ENCODE measurements at places on chromosomes 12 and 14.

GRCh38 chr12:124939079-124939420 is 24.6 kb upstream of the UBC start:
- peak; percentile 91 for DNase-seq

DNA sequence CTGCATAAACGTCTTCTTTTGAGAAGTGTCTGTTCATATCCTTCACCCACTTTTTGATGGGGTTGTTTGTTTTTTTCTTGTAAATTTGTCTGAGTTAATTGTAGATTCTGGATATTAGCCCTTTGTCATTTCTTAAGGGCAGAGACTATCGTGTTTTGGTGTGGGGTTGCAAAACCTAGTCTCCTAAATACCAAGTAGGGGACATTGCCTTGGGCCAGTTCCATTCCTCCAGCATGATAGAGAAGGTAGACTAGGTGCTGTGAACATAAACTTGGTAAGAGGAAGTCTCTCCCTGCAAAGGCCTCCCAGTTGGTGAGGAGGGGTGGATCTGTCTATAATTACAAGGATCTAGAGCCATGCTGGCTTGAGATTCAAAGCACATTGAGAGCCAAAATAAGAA is 390.7 kb downstream of the VRK1 start:
- DNase-seq, result no peak

GRCh38 chr12:52279422-52280318 is 5.2 kb downstream of the KRT86 start:
- no peak for DNase-seq

DNA sequence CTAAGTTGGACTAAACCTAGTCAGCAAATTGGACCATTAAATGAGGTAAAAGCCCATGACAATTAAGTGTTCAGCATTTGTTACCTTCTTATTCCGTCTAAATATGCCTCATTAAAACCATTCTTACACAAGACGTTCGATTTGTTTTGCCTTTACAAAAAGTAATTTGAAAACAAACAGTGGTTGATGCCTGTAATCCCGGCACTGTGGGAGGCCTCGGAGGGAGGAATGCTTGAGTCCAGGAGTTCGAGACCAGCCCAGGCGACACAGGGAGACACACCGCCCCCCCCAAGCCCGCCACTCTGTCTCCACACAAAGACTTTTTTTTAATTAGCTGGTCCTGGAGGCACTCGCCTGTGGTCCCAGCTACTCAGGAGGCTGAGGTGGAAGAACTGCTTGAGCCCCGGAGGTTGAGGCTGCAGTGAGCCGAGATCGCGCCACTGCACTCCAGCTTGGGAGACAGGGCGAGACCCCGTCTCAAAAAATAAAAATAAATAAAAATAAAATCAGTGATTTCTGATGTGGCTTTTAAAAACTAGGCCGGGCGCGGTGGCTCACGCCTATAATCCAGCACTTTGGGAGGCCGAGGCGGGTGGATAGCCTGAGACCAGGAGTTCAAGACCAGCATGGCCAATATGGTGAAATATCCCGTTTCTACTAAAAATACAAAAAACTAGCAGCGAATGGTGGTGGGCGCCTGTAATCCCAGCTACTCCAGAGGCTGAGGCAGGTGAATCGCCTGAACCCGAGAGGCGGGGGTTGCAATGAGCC is 856 bp upstream of the EIF4B start:
- DNase-seq, result peak; percentile 31

DNA sequence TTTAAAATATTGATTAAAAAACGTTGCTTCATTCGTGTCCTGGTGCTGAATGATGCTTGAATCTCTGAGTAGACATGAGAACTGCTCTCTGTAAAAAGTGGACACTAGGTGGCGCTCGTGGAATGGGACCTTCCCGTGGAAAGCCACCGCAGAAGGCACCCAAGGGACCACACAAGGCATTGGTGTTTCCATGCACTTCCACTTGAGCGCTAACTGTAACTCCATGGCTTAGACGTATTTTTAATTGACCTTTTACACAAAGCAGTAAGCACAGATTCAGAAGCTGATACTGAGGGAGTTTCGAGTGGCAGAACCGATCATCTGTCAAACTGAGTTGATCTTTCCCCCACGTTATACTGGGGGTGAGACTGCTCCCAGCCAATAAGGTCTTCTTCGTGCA is 135.3 kb downstream of the PRKCH start:
- DNase-seq, result peak; percentile 77

DNA sequence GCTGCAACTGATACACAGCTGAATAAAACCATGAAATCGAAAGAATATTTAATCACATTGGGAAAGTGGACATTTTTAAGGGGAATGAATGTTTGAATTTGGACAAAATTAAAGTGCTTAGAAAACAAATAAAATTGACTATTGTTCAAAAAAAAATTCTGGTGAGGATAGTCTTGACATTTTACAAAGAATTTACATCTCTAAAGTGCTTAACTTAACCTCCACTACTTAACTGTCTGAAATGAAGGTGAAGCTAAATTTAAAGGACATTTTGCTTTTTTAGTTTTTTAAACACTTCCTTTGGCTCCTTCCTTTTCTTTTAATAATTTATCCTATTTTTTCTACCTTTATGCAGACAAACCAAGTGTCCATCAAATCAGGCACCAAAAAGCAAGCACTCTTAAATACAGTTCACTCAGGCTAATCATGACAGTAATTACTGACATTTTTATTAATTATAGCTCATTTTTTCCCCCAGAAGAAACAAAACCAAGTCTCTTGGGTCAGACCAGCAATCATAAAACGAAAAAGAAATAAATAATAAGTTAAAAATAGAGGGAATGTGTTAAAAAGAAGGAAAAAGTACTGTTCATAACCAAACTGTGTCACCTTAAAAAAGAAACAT is 5.7 kb upstream of the CCND2 start:
- peak; percentile 39 for DNase-seq

- DNase-seq, result no peak
Observed at GRCh38 chr12:64390275-64390851, at the start of gene C12orf56. TSS of gene C12orf56 (minus strand) at chr12:64390758. CDS start at chr12:64390565, 193 bp downstream.

DNA sequence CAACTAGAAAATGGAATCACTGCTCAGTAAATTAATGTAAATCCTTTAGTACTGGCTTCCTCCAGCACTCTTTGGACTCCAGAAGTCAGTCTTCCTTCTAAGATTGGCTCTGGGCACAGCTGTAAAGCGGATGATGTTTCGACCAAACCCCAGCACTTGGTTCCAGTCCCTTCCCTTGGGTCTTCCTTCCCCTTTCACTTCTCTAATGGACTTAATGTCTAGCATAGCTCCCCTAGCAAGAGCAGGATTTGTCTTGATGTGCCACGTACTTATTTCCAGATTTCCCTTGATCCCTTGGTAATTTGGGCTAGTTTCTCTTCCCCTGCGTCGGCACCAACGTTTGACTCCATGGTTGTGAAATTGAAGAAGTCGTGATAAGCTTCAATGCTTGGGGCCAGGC is 28.3 kb downstream of the C12orf75 start:
- no peak for DNase-seq

DNA sequence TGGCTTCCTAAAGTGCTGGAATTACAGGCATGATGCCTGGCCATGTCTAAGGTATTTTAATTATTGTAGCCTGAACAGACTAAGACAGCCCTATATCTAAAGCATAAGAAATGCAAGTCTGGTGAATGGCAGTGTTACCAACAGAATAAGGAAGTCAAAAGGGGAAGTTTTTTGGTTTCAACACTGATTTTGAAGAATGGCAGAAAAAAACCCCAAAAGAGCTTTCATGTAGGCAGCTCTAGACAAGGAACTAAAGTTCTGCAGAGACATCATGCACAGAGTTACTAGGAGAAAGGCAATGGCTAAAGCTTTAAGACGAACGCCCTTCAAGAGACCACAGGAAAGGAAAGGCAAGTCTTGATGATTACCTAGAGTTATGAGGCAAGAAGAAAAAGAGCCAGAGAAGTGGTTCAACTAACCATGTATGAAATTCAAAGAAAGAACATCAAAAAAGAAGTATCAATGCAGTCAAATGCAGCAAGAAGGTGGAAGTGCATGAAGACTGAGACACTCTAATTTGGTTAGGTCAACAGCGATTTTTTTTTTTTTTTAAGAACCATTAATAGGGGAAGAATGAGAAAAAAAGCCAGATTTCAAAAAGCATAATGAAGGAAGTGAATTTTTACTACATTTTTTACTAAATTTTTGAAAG is 50.8 kb downstream of the RPS6KA5 start:
- no peak for DNase-seq

DNA sequence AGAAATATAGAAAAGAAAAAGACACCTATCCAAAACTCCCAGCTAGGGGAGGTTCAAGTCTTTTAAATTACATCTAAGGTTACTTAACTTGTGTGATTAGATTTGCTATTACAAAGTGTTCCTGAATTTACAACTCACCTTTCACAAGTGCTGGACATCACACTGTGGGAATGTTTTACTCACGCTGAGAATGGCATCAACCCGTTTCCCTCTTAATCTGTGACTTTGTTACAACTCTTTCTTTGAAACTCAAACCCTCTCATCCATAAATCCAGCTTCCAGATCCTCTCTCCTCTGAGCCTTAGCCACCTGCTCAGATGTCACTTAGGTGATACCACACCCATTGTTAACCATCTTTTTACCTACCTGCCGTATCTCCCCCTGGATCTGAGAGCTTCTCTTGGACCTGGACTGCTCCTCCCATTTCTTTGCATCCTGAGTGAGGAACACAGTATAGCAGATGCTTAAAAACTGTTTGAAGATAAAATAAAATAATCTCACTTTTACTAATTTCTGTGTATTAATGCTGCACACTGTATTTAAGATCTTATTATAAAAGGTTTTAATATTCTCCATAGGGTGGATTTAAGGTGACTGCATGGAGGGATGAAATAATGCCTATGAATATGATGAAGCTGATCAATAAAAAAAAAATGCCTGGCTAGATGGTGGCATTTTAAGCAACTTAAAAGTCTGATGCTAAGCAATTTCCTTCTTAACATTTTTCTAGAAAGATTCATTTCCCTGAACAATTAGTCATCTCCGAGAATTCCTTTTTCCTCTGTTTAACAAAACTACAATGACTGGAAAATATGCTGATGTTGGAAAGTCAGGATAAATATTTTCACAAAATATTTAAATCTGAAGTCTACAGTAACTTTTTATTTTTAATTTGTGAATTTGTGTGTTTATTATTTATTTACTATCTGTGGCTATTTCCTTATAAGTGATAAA is 39.1 kb upstream of the NAP1L1 start:
- no peak for DNase-seq

- DNase-seq, result no peak
Observed at GRCh38 chr12:130972586-130972950, 18.9 kb downstream of the ADGRD1 start.
